GM04504 (cell line): ENCODE measurements at places on chromosomes 5 and 9.
A peak's percentile ranks its signal among the peaks of the same experiment; 100 is the strongest.

DNA sequence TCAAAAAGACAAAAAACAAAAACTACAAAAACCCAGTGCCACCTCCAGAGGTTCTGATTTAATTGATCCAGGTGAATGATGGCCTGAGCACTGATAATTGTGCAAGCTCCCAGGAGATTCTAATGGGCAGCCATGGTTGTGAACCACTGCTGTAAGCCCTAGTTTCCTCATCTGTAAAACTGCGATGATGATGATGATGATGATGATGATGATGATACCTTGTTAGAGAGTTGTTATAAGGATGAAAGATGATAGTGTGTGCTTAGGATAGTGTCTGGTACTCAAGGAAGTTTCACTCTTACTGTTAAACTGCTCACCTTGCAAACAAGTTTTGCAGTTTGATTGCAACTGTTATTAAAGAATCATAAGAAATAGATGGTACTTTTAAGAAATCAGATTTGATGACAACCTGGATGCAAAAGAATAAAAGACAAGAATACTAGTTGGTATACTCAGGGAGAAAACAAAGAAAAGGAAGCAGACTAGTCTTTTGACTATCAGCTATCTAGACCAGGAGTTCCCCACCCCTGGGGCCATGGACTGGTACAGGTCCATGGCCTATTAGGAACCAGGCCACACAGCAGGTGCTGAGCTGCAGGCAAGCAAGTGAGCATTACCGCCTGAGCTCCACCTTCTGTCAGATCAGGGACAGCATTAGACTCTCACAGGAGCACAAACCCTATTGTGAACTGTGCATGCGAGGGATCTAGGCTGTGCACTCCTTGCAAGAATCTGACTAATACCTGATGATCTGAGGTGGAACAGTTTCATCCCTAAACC lies 98.0 kb downstream of the OR2K2 start:
- no peak for DNase-seq

GRCh38 chr5:2698581-2698980 lies 52.9 kb downstream of the IRX2 start:
- no peak for DNase-seq

DNA sequence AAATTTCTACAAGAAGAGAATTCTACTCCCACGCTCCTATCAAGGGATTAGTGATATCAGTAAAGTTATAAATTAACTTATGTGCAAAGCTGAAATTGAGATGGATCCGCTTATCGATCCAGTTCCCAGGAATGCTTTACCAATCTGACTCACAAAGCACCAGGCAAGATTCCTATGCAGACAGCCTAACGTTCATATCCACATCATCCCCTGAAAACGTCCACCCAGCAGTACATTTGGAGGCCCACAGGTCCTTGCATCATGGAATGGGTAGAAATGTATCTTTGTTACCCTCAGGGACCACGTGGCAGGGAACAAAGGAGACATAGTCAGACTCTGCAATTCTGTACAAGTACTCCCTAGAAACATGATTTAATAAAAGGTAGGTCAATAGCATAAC lies 147.4 kb downstream of the ESM1 start:
- DNase-seq: no peak

DNA sequence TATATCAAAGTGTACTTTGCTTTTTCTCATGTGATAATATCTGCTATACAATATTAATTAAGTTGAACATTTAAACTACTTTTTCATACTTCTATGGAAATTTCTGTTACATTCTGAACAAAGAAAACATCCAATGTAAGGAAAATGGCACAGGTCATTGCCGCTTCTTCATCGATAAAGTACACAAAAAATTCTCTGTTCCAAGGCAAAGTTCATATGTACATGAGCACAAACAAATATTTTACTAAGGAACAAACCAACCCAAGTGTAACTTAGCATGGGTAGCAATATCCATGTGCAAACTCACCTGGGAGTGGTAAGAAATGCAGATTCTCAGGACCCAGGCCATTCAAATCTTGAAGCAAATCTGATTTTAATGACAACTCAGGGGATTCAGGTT lies 139.8 kb downstream of the TMEM161B start:
- no peak for DNase-seq

DNA sequence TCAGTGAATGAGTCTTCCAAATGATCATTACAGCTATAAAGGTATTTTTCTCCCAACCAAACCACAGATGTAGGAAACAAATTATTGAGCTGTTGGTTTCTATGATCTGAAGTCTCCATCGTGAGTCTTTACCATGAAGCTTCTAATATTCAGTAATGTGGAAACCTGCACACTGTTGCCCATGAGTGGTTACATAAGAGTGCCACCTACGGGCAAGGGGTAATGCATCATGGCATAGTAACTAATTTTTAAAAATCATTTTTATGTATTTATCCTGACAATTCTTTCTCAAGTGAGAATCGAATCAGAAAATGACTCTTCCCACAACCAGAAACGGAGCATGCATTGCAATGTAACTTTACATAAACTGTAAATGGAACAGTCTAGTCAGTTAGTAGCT lies 282.5 kb upstream of the SMARCA2 start:
- no peak for DNase-seq

GRCh38 chr5:159377653-159378052 lies 47.4 kb upstream of the IL12B start:
- no peak for DNase-seq

GRCh38 chr5:17314907-17315471 lies 97.6 kb downstream of the BASP1 start:
- no peak for DNase-seq

DNA sequence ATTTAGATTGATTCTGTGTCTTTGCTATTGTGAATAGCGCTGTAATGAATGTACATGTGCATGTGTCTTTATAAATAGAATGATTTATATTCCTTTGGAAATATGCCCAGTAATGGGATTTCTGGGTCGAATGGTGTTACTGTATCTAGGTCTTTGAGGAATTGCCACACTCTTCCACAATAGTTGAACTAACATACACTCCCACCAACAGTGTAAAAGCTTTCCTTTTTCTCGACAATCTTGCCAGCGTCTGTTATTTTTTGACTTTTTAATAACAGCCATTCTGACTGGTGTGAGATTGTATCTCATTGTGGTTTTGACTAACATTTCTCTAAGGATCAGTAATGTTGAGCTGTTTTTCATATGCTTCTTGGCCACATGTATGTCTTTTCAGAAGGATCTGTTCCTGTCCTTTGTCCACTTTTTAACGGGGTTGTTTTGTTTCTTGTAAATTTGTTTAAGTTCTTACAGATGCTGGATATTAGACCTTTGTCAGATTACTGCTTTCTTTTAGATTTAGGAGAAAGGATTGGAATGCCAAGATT lies 125.0 kb upstream of the NR5A1 start:
- peak; percentile 65 for DNase-seq

GRCh38 chr9:122030357-122030756 lies 62.8 kb downstream of the TTLL11 start:
- no peak for DNase-seq

- no peak for DNase-seq
Observed at GRCh38 chr9:137095664-137096517, 9.1 kb downstream of the MAN1B1 start.
